ENCODE measurements at places on chromosomes 6 and 20. TPM values are rescaled to one million over a fixed set of nuclear protein-coding genes. Genes with fewer than 3 reads are reported as not detected.

DNA sequence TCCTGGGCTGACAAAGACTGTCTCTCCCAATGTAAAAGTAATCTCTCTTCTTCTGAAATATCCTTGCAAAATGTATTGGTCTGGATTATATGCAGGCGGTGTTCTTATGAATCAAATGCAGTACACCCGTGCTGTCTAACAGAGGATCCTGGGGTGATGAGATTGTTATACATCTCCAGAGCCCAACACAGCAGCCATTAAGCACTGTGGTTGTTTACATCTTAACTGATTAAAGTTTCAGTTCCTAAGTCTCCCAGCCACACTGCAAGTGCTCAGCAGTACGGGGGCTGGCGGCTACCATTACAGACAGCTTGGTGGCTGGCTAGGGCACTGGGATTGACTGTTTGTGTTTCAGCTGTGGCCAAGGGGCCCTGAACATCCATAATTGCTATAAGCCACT, 7.0 kb downstream of the UNC93A start:
- DNase-seq, result no peak

Gene PACSIN1
- not detected for total RNA-seq

DNA sequence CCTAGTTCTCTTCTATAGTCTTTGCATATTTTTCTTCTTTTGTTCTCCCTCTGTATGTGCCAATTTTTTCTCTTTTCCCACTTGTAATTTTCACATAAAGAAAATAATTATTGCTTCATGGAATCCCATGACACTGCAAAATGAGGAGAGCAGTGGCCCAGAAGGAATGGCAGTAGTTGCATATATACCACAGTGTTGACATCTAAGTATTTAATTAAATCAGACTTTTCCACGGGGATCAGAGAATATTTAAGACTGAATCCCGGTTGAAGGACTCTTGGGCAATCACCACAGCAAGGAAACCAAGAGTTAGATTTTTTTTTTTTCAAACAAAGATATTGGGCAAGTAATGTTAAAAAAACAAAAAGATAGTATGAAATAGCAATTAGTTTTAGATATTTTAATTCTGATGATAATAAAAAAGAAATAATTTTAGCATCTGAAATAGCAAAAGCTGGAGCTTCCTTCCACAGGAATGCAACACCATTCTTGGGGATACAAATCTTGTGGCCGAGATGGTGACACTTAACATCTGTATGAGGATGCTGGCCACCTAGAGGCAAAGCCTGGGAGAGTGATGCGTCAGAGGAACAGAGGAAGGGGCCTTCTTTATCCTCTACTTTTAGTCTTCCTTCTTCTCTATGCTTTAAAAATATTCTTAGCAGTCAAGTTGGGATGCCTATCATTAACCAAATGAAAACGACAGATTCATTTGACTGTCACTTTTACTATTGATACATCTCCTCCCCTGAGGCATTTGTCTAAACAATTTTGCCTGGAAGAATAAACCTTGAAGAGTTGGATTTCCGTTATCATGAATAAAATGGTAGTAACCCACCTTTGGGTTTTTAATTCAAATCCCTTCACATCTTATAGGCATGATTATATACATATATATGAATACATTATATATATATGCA, 356.2 kb downstream of the GJA1 start:
- no peak for DNase-seq

DNA sequence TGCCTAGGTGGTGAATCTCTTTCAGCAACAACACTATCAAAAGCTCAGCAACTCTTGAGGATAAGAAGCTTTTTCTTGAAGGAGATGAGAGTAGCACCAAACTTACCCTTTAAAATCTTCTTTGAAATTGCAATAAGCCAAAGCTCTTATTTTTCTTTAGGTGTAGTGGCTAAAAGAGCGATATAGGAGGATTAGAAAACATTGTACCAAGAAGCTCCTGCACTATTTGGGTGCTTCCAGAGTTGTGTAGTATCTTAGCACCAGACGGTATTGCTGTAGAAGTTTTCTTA, 1.2 kb downstream of the FUT9 start:
- no peak for DNase-seq

Gene FRS3
- total RNA-seq, result 2.7 TPM

GRCh38 chr6:25010902-25011625, 75.3 kb upstream of the RIPOR2 start:
- peak; percentile 58 for DNase-seq

DNA sequence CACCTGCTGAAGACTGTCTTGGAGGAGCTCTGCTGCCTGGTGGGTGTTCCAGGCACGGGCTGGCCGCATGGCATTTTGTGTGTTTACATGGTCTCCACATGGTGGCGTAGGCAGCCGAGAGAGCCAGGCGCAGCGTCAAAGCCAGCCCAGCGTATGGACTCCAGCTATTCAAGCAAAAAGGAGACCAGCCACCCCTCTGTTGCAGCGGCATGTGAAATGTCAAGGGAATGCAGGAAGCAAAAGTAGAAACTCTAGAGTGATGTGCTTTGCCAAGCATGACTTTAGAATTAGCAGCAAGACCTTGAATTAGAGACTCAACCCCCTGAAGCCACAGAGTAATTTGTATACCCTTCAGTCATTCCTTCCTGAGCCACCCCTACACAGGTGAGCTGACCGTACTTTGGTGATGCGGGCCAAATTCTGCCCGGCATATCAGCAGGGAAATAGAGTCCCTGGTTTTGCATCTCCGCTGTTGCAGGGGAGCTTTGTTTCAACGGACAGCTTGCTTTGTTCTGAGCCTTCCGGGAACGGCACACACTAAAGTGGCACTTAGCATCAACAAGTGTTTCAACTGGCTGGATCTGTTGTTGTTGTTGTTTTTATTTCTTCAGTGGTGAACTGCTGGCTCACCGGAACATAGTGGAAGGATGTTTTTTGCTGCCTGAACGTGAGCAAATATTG, 48.5 kb downstream of the FNDC1 start:
- DNase-seq, result peak; percentile 23

DNA sequence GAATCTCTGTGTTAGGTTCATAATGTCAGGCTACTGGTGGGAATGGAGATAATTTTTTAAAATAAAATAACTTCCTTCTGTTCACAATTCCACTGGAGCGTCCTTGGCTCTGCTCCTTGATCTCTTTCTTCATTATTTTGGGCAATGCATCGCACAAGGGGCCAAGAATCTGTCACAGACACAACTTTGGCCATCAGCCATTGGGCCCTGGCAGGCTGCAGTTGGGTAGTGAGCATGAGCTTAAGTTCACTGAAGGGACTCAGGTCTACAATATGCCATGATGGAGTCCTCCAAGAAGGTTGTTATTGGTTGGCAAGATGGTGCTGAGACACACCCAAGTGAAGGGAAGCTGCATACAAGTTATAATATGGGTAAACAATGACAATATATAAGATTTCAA, 40.0 kb downstream of the CYP39A1 start:
- no peak for DNase-seq

GRCh38 chr20:22100686-22101085, 395.2 kb downstream of the PAX1 start:
- DNase-seq, result no peak

Gene MEI4
- total RNA-seq, result not detected

GRCh38 chr6:16932920-16933319, 168.9 kb upstream of the STMND1 start:
- DNase-seq, result no peak

GRCh38 chr6:164034602-164035140, 620.2 kb downstream of the QKI start:
- DNase-seq, result no peak

GRCh38 chr20:6055161-6055783, 1.4 kb upstream of the LRRN4 start:
- DNase-seq, result no peak

GRCh38 chr6:149729824-149730223, 11.9 kb upstream of the LATS1 start:
- DNase-seq, result no peak

Gene EPPIN
- not detected for total RNA-seq

DNA sequence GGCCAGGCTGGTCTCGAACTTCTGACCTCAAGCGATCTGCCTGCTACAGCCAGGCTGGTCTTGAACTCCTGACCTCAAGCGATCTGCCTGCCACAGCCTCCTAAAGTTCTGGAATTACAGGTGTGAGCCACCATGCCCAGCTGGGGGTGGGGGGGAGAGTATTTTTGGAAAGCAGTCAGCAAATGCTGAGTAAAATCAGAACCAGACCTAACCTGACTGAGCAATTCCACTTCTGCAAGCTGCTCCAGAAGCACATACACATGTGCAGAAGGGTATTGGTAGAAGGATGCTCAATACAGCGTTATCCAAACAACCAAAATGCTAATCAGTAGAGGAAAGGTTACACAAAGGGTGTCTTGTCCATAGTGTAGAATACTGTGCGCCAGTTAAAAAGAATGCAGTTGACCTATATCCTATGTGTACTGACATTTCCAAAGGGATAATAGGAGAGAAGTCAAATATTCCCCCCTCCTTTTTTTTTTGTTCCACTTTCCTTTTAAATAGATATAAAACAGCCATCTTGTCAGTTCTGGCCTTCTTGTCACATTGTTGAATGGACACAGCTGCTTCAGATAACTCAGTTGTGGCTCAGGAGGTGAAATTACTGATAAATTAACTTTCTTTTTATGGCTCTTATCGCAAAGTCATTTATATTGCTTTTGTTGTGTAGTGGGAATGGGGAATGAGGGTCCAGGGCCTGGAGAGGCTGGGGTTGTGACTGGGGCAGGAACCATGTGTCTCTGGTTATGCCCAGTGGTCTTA, 74.6 kb downstream of the DTD1 start:
- DNase-seq, result no peak

Gene GPSM3
- 0.90 TPM for total RNA-seq

- DNase-seq, result no peak
These were observed 52.9 kb upstream of the TAB2 start for GRCh38 chr6:149264629-149265028.

DNA sequence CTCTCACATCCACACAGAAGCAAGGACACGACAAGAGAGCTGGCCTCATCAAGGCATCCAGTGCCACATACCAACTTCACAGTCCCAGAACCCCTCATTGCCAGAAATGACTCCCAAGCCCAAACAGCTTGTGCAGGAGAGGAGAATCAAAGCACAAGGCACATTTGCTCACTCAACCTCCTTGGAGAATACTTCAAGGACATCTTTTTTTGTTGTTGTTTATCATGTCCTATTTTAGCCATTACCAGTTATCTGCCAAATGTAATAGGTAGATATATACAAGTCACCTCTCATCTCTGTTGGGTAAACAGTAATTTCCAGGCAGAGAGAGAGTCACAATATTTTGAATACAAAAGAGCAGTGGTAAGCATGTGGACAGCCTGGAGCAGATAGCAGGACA, 47.8 kb downstream of the RTN4IP1 start:
- no peak for DNase-seq

DNA sequence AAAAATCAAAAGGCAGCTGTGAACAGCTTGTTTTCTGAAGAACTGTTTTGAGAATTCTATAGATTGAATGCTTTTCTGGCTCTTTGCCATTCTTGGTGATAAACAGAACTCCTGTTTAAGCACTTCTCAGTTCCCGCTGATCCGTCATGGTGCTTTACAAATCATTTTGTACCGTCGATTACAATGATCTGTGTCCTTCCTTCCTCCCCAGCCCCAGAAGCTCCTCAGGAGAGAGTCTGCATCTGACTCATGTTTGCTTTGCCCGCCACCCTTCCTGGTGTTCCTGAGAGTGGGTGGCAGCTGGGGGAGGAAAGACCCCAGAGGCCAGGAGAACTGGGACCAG, 538.6 kb upstream of the MARCKS start:
- DNase-seq, result no peak

DNA sequence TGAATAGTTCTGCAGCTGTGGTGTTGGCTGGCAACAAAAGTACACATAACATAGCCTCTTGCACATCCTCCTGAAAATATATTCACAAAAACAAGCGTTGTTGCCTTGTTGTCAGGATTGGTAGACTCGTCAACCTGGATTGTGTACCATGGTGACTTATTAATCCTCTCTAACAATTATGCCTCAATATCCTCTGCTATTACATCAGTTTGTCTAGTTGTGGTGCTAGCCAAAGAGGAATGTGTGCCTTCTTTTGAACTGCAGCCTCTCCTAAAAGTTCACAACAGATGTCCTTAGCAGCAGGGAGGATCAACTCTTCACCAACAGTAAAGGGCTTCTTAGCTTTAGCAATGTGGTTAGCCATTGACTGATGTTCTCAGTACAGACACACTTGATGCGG, 3.6 kb upstream of the SF3B5 start:
- DNase-seq, result no peak

Data from fibroblast of the aortic adventitia (primary cell).